Activated T-helper 9 cell treated with anti-CD3 and anti-CD28 coated beads, Interleukin-2, amount 50 U/mL, for 16 hours (primary cell): ENCODE measurements at places on chromosomes 12 and 14.
A peak's percentile ranks its signal among the peaks of the same experiment; 100 is the strongest.

DNA sequence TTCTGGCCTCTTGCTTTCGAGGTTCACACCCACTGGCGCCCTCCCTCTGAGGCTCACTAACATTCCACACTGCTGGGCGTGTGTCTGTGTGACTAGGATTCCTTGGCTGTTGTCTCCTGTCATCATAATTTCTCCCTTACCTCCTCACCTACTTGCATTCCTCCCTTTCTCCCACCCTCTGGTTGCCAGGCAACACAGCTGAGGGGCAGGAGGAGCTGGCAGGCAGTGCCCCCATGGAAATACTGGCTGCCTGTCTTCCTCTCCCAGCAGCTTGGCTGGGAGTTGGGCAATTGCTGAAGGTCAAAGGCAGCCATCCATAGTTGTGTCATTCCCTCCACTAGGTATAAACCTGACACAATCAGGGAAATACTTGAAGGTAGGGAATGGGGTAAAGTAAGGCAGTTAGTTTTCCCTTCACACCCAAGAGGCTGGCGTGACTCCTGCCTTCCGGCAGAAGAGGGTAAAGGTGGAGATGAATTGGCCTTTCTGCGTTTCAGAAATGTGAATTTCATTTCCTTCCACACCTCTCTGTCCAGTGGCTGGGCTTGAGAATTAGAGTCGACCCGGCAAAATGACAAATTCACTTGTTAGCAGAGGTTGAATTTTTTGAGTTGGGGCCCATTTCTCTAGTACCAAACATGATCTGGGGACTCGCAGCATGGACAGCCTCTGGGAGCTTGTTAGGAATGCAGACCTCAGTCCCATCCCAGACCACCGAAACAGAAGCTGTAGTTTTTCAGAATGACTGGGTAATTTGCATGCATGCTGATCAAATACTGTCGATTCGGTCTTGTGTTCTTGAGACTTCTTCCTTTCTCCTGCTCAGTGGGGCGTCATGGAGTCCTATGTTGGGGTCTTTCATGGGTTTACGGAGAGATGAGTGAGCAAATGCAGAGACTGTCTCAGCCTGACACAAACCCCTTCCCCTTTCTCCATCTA, 24.3 kb upstream of the EMP1 start:
- DNase-seq = no peak

DNA sequence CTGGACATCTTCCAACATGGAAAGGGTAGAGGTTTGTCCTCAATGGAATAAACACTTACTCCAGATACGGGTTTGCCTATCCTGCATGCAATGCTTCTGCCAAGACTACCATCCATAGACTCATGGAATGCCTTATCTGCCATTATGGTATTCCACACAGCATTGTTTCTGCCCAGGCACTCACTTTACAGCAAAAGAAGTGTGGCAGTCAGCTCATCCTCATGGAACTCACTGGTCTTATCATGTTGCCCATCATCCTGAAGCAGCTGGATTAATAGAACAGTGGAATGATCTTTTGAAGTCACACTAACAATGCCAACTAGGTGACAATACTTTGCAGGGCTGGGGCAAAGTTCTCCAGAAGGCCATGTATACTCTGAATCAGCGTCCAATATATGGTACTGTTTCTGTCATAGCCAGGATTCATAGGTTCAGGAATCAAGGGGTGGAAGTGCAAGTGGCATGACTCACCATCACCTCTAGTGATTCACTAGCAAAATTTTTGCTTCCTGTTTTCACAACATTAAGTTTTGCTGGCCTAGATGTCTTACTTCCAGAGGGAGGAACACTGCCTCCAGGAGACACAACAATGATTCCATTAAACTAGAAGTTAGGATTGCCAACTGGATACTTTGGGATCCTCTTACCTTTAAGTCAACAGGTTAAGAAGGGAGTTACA, 140.4 kb downstream of the SLC35F4 start:
- no peak for DNase-seq

- DNase-seq = no peak
Measured at GRCh38 chr12:41361738-41362137, 173.6 kb downstream of the PDZRN4 start.

DNA sequence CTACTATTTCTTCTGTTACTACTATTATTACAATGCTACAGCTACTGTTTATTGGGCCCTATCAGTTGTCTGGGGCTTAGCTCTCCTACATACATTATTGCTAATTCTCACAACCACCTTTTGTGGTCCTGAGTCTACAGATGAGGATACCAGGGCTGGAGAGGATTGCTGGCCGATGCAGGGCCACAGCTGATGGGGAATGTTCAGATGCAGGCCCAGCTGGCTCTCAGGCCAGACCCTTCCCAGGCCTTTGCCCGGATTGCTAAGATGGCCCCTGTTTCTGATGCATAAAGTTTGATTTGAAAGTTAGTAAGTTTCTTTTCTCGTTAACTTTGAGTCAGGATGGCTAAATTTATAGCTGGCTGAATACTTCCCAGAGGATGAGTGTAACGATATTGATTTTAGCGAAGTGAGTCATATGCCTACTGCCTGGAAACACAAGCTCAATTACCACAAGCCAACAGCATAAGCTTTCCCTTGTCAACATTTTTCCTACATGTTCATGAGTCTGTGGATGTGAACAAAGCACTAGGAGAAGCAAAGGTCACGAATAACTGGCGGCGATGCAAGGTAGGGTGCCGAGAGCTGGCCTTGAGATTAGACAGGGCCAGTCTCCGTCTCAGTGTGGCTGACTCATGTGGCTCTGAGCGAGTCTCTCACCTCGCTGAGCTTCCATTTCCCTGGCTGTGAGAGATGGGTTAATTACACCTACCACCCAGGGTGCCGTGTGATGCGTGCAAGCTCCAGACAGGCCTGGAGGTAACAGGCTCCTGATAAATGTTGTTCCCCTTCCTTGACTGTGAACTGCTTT, 111.0 kb downstream of the BEGAIN start:
- no peak for DNase-seq

GRCh38 chr12:3049611-3050249, 27.4 kb upstream of the TSPAN9 start:
- no peak for DNase-seq

GRCh38 chr12:107480836-107481608, 204.6 kb upstream of the PWP1 start:
- no peak for DNase-seq

- DNase-seq = no peak
Measured at GRCh38 chr14:96586921-96587822, 85.0 kb downstream of the PAPOLA start.

DNA sequence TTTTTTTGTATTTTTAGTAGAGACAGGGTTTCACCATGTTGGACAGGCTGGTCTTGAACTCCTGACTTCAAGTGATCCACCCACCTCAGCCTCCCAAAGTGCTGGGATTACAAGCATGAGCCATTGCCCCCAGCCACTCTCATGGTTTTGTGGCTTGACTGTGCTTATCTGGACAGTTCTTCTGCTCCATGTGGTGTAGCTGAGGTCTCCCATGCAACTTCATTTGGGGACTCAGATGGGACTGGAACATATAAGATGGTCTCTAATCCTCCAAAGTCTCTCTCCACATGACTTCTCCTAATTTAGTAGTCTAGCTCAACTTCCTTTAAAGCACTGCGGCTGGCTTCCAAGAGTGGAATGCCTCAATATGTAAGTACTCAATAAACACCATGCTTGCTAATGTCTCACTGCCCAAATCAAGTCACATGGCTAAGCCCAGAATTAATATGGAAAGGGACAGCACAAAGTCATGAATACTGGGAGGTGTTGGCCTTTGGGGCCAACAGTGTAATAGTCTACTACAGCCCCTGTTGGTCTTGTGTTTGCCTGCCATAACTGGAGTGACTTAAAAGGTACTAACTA, 7.4 kb downstream of the INHBC start:
- no peak for DNase-seq

GRCh38 chr14:22998329-22999012, 11.5 kb downstream of the C14orf93 start:
- DNase-seq = no peak

GRCh38 chr12:2246358-2246757, 193.6 kb downstream of the CACNA1C start:
- DNase-seq = no peak

DNA sequence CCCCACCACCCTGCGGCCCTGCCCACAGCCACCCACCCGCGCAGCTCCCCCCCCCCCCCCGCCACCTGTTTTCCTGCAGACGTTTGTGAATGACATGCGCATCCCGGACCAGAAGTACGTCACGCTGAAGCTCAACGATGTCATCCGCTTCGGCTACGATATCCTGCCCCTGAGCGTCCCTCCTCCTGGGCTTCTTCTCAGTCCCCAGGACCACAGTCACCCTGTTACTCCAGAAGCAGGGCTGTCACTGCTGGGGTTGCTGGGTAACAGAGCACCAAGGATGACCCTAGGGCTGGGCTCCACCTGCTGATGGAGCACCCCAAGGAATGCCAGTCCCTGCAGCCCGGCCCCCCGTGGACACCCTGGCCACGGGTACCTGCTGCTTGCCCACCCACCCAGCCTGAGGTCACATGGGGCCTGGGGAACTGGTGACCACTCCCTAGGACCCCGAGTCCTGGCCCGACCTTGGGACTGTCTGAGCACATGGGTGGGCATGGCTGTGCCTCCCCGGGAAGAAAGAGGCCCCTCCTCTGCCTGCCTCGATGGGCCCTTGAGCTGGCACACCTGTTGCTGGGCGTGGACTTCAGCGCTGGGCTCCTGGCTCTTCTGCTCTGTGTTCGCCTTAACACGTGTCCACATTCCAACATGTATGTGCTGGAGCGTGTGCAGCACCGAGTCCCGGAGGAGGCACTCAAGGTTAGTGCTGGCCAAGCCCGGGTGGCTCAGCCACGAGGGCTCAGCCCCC, 12.9 kb downstream of the CEP170B start:
- no peak for DNase-seq

DNA sequence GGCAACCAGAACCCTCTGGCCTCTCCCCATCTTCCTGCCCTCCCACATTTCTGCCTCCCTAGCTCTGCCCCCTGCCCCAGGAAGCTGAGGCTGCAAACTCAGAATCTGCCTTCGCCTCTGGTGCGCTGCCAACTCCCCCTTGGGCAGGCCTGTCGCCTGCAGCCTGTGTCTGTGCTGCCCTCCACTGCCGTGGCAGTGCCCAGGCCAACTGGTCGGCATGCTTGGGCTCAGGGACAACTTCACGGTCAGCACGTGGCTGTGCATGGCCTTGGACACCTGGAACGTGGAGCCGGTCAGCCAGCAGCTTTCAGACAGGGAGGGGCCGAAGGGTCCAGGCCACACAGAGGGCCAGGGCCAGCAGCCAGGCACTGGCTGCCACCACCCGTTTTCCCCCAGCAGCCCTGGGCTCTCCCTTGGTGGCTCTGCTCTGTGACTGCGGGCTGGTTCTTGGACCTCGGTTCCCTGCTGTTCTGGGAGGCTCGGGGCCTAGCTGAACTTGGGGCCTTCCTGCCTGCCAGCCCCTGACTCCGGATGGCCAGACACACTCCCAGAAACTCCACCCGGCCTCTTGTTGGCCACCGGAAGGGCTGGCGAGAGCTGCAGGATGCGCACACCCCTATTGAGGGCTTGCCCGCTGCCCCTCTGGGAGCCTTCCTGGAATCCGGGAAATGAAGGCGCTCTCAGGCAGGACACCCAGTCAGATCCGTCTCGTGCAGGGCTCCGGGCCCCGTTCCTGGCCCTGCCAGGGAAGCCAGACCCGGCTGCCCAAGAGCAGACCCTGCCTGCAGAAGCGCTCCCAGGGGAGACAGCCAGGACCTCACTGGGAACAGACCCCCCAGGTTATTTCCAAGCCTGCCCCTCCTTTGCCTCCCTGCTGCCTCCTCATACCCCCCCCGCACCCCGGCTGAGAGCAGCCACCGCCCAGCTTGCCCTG, 34.2 kb upstream of the PPP1R13B start:
- DNase-seq = no peak

- no peak for DNase-seq
Measured at GRCh38 chr14:98411154-98411553, 860.8 kb downstream of the BCL11B start.

DNA sequence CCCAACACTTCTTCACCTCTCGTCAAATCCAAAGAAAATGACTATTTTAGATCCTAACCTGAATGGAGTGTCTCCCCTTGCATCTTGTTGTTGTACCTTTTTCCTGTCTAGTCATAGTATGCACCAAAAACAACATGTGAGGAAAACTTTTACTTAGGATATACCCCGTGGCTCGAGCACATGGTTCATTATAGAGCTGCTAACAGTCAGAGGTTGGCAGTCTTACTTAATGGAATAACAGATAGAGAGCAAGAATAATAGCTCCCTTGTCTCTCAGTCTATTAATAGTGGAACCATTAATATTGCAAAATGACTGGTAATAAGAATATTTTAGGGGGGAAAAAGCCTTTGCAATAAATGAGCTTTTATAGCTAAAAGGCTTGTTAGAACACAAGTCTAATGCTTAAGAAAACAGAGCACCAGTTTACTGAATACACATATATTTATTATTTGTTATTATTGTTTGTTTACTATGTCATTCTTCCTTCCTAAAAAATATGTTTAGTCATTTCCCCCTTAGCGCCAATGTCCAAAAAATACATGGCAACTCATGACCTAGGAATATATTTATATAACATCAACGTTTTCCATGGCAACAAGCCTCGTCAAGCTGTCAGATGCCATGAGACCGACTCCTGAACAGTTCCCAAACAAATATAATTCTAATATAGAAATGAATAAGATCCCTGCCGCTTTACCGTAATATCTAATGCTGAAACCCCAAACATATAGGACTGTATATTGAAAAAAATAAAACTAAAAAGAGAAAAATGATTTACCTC, 592.4 kb downstream of the SOX5 start:
- no peak for DNase-seq

GRCh38 chr12:50764286-50765094, 589 bp downstream of the ATF1 start:
- DNase-seq = peak; percentile 69
